Activated effector memory CD4-positive, alpha-beta T cell treated with Interleukin-2 at 50 U/mL for 16 hours (primary cell): ENCODE measurements at places on chromosomes 4 and X.

DNA sequence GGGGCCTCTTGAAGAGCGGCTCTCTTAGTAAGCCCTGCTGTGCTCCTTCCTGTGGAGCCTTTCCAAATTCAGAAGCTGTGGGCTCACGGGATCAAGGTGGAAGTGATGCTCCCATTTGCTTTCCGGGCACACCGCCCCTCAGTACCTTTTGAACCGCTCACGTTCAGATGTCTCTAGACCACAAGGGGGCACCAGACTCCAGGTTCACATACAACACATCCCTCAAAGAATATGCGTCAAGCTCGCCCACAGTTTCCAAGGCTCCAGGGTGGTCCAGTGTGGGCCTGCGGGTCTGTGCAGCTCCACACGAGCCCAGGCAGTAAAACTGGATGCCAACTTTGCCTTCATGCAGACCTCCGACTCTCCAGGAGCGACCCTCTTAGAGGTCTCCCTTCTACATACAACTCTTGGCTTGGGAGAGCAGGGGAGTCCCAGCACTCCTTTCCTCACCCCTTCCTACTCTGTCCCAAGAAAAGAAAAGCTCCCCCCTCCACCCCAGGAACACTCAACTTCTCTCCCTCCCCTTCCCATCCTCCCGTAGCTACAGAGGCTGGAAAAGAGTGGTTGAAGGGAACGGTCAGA, 11.0 kb downstream of the SUPT20HL1 start:
- DNase-seq = peak; percentile 15

DNA sequence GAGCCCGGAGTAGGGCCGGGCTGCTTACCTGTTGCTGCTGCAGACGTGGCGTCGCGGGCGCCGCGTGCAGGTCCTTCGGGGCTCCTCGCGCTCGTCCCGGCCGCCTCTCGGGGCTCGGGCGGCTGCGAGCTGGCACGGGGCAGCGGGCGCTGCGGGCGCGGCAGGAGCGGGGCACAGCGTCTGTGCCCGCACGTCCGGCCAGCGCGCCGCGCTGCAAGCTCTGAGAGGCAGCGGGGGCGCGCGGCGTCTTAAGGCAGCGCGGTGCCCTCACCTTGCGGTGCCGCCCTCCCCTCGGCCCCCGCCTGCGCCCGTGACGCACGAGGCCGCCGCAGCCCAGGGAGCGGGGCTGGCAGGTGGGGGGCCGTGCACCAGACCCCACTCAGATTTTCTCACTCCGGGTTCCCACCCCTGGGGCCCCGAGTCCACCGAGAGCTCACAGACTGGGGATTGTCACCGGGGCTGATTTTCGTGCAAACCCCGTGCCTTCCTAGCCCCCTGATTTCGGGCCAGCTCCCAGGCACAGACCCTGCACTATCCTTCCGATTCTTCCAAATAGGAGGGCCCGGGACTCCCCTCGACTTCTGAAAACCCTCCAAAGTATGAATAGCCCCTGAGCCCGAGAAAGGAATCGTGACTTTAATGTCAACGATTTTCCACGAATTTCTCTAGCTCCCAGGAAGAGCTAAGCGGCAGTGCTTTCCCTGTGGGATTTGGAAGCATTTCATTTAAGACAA, at the start of gene GPR101:
GPR101 (minus strand) TSS at position 222 of the 734 bp plus-strand sequence. CDS start 2,321 bp downstream, outside the sequence.
- DNase-seq = no peak

DNA sequence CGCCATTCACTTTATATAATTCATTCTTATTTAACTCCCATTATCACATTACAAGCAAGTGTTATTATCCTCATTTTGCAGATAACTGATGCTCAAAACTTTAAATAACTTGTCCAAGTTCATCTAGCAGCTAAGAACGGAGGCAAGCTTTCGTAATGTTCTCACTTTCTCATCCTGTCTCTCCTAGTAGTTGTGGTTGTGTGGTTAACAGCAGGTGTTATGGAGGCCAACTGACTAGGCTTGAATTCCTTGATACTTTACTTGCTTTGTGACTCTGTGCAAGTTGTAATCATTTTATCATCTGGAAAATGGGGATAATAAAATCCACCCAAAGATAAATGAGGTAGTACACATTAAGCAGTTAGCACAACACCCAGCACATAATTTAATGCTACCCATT, 109.9 kb upstream of the PTPN13 start:
- DNase-seq = no peak

GRCh38 chr4:183394166-183394951, 50.1 kb upstream of the CDKN2AIP start:
- DNase-seq = no peak

DNA sequence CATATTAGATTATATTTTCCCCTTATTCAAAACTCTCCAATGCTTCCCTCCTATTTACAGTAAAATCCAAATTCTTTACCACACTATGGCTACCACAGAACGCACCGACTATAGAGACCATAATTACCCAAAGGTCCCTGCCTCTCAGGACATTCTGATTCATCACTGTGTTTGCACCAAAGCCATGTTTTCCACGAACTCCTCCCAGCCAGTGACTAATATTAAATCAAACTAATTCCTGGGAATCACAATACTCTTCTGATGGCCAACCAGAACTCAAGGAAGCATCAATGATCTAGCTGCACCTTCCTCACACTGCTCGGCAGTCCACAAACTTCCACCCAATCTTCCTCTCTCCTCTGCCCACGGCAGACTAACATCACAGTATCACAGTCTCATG, 24.2 kb upstream of the EDNRA start:
- no peak for DNase-seq

DNA sequence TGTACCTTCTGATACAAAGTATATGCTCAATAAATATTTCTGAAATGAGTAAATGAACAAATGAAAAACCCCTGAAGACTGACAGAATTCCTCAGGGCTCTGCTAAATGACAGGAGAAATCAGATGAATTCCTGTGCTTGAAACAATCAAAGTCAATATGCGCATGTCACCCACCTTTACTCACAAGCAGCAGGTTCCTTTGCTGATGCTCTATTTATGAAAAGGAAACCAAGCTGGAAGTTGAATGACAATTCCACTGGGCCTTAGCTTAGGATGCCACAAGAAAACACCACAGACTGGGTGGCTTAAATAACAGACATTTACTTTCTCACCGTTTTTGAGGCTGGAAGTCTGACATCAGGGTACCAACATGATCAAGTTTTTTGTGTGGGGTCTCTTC, 477.5 kb upstream of the TEX13C start:
- DNase-seq = no peak

DNA sequence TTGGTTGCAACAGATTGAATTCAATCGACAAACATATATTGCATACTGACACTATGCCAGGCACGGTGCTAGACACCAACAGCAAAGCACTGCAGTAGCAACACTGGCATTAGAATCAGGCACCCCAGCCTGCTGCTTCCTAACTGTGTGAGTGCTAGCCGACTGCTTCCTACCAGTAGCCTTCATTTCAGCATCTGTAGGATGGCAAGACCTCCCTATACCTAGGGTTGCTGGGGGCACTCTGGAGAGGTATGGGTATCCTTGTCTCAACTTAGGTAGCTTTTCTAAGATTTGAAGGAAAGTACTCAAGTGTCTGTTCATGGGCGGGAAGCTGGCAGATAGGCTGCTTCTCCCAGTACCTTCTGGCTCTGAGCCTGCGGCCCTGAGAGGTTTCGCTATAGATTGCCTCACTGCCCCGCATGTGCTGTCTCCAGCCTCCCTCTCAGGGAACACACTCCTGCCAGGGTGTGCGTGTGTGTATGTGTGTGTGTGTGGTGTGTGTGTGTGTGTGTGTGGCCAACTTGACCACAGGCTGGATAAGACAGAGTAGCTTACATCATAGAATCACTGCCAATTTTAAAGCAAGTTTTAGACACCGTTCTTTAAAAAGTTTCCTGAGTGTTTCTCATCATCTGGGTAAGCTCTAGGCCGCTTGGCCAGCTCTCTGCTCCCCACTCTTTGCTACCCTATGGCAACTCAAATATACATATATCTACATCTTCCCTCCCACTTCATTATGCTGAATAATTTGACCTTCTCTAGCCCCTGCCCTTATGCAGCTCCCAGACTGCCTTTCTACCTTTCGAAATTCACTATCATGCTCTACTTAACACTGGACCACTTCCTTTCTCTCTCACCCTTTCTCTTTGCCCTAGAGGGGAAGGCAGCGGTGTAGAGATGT, 97.0 kb upstream of the PJA1 start:
- no peak for DNase-seq
